ENCODE measurements at places on chromosomes 6 and 20. TPM values are rescaled to one million over a fixed set of nuclear protein-coding genes. Genes with fewer than 3 reads are reported as not detected.

GRCh38 chr6:33770124-33770832, 18.7 kb downstream of the LEMD2 start:
- DNase-seq = no peak

- no peak for DNase-seq
Measured at GRCh38 chr20:63337786-63338420, 23.2 kb downstream of the CHRNA4 start.

GRCh38 chr20:64152906-64153305, 11.3 kb upstream of the MYT1 start:
- no peak for DNase-seq

DNA sequence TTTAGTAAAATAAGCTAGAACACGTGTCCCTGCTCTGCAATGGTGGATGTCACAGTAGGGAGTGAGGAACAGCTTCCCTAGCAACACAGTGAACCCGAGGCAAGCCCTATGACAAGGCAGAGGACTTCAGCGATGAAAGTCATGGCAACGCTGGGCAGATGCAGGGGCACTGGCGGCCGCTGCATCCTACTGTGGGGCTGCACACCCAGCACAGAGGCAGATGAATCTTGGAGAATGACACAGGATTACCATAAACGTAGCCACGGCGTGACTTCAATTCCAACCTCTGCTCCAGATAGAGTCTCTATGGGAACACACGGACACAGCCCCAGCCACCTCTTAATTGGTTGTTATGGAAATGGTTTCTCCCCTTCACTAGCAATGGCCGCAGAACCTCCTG, 64.2 kb downstream of the MYLK4 start:
- DNase-seq = no peak

- no peak for DNase-seq
Measured at GRCh38 chr20:1555952-1556351, 1.6 kb downstream of the SIRPD start.

TRIM31 gene
- total RNA-seq = not detected

DNAJC5 gene
- total RNA-seq = 32.9 TPM

GRCh38 chr20:3194617-3195280, 9.7 kb downstream of the DDRGK1 start:
- DNase-seq = no peak

Data from activated naive CD8-positive, alpha-beta T cell treated with anti-CD3 and anti-CD28 coated beads for 36 hours (primary cell).